ENCODE measurements at places on chromosomes 4 and X.

DNA sequence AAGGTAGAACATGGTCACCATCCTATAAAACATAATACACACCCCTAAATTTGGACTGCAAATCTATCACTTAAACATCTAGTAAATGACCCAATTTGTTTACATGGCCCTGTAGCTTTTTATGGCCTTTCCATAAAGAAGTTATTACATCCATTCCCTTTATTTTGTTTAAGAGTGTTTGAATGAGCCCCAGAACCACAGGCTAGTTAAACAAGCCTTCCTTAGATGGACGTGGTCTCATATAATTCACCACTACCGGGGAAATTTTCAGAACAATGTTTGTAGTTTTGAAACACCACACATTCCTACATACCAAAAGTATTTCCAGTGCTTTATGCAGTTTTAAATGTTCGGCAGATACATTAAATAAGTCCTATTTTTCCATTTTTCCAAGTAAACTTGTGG is 12.3 kb downstream of the PDGFC start:
- DNase-seq = no peak

DNA sequence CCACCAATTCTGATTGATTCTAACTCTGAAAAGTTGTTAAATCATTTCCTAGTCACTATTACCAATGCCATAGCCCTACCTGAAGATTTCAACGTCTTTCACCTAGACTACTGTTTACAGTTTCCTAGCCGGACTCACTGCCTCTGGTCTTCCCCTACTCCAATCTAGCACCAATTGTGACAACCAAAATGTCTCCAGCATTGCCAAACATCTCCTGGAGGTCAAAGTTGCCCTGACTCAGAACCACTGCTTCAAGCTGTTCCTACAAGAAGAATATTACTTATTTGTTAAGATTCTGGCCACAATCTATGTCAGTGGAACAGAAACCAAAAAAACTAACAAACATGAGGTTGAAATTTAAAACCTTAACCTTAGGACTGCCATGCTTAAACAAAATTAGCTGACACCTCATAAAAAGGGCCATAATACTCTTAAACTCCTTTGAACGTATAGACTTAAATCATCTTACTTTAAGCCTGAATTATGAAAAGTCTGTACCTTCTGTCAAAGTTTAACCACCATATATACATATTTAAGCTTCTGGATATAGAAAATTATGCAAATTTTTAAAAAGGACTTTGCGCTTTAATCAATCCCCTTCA is 2.1 kb downstream of the PDS5A start:
- no peak for DNase-seq

DNA sequence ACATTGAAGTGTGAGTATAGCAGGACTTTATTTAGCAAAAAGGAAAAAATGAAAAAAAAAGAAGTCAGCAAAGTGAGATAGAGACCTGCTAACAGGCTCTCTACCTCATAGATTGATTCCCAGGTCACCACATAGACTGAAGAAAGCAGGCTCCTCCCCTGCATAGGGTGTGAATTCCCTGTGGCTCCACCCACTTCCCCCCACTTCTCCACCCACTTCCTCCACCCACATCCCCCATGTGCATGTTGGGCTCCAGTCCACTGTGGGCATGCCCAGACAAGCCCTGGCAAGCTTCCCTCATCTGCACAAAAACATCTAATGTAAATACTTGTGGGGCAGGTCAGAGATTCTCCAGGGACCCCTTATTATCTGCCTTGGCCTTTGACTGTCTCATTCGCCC is 97.8 kb downstream of the TMEM47 start:
- no peak for DNase-seq

- no peak for DNase-seq
These were observed 26.8 kb upstream of the AREG start for GRCh38 chr4:74418063-74418670.

DNA sequence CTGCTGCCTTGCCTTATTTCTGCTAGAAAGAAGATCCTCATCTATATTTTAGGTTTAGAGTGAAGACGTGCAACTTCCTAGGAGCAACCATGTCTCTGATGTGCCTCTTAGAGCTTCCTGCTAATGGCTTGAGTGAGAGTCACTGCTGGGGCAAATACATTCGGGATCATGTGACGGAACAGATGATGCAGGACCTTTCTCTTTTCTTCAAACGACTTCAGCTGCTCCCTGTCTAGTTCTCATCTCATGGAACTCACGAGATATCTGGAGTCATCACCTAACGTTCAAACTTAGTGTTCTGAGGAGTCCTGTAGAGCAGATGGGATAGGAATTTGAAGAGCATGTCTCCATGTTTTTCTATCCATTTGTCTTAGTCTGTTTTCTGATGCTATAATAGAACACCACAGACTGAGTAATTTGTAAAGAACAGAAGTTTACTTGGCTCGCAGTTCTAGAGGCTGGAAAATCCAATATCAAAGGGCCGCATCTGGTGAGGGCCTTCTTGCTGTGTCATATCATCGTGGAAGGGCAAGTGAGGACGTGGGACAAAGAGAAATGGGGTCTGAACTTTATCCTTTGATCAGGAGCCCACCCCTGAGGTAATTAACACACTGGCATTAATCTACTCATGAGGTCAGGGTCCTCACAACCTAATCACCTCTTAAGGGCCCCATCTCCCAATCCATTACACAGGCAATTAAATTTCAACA is 43.5 kb upstream of the SCRG1 start:
- no peak for DNase-seq

GRCh38 chr4:142579443-142579842 is 266.7 kb downstream of the INPP4B start:
- DNase-seq = no peak

GRCh38 chr4:19522966-19523365 is 728.7 kb upstream of the SLIT2 start:
- no peak for DNase-seq

DNA sequence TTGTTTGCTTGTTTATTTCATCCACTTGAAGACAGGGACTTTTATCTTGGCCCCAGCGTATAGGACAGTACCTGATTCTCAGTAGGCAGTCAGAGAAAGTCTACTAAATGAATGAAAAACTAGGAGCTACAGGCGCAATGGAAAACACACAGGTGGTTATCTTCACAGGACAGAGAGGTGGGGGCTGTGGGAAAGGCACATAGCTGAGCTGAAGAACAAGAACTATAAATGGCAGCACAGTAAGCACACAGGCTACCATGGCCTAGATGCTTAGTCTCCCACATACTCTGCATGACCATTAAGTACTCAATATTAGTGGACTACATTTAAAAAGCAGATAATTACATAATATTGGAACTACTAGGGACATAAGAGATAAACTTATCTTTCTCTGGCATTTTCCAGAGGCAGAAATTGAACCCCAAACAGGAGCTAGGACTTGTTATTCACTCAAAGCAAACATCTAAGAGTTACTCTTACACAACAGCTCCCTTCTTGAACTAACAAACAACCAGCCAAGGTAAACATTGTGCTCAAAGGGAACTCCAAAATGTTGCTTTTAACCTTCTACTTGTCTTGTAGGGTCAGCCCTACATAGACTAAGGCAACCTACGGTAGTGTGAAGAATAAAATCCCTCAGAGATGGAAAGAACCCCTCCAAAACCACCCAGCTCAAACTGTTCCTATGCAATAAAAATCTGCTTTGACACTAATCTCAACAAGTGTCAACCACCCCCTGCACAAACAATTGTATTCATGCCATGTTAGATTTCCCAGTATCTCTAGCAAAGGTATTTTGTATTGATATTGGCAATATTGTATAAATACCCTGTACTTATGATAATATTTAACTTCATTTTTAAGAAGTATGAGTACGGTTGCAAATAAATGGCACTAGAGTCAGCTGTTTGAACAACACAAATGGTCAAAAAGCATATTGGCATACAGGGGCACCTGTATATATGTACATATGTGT is 593.6 kb downstream of the KLHL13 start:
- DNase-seq = no peak

- DNase-seq = no peak
These were observed 950.2 kb upstream of the TENM3 start for GRCh38 chr4:181293014-181293413.

DNA sequence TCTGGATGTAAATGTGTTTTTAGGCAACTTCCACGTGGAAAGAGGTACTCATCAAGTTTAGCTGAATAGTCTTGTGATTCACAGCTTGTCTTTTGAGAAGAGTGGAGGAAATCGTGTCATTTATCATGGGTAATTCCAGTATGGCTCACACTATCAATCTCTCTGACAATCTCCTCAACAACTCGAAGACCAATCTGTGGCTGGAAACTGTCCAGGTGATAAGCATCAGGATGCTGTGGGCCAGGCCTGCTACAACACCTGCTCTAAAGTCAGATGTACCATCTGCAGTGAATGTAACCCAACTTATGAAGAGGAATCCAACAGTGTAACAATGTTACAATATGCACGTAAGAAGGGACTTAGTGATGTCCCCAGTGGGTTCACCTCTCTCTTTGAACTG is 132.1 kb upstream of the GK2 start:
- DNase-seq = no peak

DNA sequence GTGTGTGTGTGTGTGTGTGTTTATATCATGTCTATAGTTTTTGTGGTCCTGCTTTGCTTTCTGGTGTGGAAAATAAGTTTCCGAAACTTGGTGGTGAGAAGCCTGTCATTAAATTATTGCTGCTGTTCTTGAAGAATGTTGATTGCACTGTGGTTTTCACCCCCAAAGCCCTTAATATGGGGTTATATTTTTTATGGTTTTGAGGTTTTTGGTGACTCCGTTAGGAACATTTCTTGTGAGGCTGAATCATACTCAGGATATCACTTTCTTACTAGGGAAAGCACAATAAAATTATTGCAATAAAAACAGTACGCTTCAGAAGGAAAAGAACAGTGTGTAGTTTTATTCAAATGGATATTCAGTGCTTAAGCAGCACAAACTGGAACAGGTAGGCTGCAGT is 539.1 kb upstream of the MAGEB18 start:
- DNase-seq = no peak

DNA sequence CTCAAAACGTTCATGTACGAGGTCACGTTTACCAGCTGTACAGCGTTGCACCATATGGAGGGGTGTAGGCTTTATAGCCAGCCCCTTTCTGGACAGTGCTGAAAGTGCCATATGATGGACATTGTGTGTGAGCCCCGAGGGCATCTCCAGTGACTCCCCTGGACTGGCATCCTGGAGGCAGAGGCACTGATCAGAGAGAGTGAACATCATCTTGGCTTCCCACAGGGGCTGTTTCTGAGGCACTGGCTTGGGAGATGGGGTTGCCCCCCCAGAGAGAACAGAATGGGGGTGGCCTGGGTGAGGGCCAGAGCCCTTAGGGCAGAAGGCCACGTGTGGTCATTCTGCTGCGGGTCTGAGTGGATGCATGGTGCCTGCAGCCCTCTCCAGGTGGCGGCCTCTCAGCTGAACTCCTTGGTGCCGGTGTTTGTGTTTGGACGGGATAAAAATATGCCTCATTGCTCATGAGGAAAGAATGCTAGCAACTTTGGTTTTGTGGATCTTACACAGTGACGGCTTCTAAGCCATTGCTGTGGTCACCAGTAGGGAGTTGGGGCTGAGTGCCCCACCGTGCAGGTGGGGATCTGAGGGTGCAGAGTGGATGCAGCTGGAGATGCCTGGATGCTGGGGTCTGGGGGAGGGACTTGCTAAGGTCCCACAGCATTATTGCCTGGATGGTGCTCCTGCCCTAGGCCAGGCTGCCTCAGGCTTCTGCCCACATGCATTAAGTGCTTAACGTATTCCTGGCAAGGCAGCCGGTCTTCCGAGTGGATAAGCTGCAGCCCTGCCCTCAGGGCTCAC is 3.4 kb downstream of the WFS1 start:
- DNase-seq = no peak

DNA sequence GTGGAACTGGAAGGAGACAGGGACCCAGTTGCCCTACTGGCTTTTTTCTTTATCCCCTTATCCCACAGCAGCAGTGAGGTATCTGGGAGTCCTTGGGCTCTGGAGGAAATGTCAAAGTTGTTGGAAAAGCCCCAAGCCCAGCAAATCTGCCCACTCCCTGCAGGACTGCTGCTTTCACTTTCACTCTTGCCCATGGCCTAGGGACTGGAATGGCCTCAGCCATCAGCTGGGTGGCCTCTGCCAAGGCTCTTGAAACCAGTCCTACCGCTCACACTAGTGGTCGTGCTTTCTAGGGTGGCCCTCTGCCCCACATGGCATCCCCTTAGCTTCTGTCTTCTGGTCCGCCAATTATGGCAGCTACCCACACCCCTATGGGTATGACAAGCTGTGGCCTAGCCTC is 9.7 kb upstream of the RHOXF1 start:
- DNase-seq = no peak

- no peak for DNase-seq
These were observed 1472.0 kb downstream of the FAM133A start for GRCh38 chrX:95145848-95146490.

- no peak for DNase-seq
These were observed 397.9 kb downstream of the PPP3CA start for GRCh38 chr4:100949350-100949935.

DNA sequence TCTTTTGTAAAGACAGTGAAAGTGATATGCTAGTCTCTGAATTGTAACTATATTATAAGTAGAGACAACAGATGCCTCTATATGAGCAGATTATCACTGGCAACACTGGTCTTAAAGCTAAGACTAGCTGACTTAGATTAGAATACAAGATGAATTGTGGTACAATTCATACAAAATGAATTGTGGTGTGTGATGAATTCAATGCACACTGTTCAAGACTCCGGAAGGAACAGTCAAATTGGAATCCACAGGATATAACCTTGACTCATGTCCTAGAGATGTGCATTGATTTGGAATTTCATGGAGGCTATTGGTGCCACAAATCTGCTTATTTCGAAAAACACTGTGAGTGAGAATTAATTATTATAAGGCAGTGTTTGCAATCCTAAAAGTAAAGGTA is 701.8 kb downstream of the PCDH7 start:
- no peak for DNase-seq

- DNase-seq = no peak
These were observed 1854.6 kb downstream of the PCDH7 start for GRCh38 chr4:32574803-32575202.

- DNase-seq = no peak
These were observed 229.1 kb upstream of the FSTL5 start for GRCh38 chr4:162392946-162393345.

DNA sequence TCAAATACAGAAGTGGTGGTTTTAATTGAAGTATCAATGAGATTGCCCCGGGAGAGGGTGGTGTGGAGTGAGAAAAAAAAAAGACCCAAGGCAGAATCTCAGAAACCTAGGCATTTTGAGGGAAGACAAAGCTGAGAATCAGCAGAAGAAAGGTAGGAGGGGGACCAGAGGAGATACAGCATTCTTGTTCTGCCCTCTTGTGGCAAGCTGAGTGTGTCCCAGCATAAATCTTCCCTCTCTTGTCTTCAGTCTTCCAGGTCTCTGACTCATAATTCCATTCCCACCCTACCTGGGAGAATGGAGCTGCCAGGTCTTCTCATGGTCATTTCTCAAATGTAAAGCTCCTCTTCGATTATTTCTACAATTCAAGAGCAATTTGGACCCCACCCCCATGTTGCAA is 32.7 kb upstream of the MAGED1 start:
- DNase-seq = no peak

- no peak for DNase-seq
These were observed 4.0 kb upstream of the CCNG2 start for GRCh38 chr4:77153006-77153405.

GRCh38 chr4:83195269-83195668 is 80.7 kb upstream of the PLAC8 start:
- DNase-seq = no peak
